ENCODE measurements at places on chromosomes 4 and X.

DNA sequence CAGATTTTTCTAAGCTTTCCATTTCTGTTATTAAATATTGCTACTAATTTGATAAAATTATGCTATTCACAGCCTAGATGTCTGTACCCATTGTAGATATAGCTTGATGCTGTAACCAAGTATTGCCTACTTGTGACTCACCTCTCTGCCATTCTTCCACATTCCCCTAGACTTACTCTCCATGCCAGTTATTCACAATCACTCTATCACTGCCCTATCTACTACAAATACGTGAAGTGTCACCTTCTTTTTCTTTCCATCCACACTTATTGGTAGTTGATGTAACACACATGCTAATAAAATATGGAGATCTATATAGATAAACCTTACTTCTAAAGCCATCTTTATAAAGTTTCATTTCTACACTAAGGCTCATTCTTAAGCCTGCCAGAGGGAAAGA lies 179.4 kb upstream of the PACRGL start:
- DNase-seq, result no peak

DNA sequence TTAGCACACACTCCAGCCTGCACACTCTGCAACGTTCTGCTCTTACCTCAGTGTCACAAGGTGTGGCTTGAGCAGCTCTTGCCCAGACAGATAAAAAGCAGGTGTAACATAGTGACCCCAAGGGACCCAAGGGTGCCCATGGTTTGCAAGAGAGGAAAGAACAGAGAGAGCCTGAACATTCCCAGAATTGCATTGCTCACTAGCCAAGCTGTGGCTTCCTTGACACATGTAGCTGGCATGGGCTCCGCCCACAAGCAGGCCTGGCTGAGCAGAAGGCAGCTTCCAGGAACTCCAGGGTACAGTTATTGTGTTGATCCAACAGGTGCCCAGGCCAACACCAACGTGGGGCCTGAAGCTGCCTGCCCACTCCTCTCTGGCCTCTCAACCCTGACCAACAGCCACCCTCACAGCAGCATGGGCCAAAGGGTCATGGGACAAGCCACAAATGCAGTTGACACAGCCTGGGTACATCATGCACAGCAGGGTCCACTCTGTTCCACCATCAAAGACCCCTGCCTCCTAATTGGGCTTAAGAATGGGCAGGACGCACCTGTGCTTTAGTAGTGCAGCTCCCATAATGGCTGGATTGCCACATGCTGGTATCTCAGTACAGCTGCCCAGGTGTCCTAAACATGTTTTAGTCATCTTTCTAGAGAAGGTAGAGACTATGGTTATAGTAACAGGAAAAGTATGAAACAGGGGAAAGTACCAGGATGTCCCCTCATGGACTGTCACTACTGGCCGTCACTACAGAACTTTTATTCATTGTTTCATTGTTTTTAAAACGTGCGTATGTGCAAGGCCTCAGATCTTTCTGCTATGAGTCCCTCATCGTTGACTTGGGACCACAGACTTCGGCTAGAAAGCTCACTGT lies 73.7 kb upstream of the ACSL1 start:
- no peak for DNase-seq

DNA sequence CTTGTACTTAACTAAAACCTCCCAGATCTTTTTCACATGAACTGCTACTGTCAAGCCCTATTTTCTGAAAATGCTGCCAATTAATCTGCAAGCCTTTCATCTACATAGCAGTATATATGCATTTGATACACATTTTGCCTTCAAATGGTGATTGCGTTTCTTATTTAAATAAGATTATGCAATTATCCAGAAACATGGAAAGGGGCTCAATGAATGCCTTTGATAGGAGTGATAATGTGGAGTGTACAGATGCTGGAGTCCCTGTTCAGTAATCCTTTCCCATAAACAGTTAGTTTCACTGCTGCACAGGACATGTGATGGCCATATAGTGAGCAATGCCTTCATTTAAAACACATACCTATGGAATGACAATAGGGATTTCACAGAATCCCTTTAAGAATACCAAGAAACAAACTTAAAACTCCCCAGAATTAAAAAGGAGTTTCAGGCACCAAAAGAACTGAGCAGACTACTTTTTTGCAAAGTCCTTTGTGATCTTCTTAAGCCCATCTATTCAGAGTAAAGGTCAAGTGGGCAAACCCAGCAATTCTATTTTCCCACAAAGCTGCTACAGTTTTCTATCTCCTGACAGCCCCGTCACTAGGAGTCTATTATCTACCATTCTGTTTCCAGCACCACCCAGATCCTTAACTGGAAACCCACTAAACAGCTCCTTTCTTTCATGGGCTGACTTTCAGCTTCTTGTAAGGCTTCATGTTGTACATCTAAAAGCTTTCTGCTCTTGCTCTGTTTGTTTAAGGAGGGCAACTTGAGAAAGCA lies 120.3 kb downstream of the UNC5C start:
- no peak for DNase-seq

DNA sequence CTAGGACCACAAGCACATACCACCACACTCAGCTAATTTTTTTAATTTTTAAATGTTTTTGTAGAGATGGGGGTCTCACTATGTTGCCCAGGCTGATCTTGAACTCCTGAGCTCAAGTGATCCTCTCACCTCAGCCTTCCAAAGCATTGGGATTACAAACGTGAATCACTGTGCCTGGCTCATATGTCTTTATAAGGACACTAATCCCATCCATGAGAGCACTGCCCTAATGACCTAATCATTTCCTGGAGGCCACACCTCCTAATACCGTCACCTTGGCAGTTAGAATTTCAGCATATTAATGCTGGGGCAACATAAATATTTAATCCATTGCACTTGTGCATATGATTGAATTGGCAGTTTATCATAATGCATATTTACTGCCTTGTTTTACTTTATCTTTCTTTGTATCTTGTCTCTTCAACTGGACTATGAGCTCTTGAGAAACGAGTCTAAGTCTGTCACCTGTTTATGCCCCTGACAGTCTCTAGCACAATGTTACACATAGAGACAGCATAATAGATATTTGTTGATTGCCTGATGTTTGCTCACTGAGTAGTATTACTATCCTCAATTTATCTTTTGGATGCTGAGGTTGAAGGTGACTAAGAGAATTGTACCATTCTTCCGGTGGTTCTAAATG lies 172.0 kb downstream of the AASDH start:
- no peak for DNase-seq

DNA sequence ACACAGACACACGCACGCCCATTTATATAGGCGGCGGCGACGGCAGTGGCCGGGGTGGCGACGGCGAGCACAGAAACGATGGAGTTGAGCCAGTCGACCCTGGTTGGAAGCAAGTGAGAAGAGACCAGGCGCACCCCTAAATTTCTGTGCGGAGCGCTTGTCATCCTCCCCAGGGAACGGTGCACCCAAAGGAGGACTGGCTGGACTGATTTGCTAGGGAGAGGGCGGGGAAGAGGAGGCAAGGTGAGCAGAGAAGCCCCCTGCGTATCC lies 302 bp downstream of the NHS start:
- no peak for DNase-seq

DNA sequence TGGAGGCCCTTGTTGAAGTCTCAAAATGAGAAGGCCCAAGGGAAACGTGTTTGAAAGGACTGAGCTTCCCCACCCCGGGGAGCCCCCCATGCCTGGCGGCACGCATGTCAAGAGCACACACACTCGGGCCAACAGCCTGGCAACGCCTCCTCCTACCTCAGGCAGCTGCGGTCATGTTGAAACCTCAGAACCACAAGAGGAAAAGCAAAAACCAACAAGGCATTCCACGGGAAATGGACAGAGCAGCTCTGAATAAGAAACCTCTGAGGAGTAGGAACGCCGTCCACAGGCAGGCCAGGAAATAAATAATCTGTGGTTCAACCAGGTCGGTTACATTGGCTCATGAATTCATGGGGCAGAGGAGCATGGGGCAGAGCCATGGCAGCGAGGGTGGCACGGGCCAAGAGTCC lies 95.7 kb upstream of the AFAP1 start:
- no peak for DNase-seq

- no peak for DNase-seq
Measured at GRCh38 chrX:69429339-69430015, 74.6 kb upstream of the NALF2 start.

- no peak for DNase-seq
Measured at GRCh38 chrX:129577473-129577872, 37.4 kb downstream of the OCRL start.

GRCh38 chrX:6052111-6052745 lies 176.4 kb downstream of the NLGN4X start:
- no peak for DNase-seq

DNA sequence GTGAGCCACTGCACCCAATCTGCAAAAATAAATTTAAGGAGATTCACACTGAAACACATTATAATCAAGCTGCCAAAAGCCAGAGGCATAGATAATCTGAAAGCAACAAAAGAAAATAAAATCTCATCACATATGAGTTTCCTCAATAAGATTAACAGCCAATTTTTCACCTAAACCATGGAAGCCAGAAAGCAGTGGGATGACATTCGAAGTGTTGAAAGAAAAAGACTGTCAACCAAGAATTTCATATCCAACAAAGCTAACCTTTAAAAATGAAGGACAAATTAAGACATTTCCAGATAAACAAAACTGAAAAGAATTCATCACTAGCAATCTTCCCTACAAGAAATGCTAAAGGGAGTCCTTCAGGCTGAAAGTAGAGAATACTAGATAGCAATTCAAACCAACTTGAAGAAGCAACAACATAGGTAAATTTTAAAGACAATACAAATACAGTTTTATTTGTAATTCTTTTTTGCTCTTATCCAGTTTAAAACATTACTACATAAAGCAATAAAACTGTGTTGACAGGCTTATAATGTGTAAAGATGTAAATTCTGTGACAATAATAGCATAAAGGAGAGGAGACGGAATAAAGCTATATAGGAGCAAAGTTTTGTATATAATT lies 23.1 kb upstream of the KLHL8 start:
- no peak for DNase-seq

DNA sequence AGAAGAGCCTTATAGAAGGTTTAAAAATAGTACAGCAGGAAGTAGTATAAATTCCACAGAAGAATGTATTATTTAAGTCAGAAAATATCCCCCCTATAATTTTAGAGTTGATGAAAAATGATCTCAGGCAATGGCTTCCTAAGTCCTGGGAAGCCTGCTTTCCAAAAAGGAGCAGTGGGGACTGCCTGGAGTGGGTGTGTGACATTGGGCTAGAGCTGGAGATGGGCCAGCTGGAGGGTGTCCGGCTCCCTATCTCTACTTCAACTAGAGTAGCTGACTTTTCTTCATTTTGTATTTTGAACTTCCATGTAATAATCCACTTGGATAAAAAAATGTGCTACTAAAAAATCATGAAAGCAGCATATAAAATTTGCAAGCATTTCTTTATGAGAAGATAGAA lies 253.9 kb downstream of the ANK2 start:
- no peak for DNase-seq

DNA sequence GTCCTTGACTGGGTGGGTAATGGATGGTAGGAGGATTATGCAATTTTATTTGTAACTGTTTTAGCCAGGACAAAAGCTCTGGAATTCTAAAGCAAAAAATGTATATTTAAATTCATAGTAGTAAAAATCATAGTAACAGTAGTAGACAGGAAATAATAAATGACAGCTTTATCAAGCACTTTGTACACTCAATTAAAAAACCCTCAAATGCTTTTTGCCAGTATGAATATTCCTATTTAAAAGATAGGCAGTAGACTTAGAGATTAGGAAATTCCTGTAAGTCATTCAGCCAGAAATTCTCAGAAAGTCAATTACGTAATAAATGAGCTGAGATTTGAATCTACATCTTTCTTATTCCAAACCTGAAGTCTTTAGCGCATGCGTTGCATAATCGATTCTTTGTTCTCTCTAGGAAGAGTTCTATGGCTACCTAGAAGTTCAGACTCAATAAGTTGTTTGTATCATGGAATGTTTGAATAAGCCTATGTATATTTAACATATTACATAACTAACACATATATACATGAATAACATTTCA lies 2.5 kb downstream of the AADAT start:
- no peak for DNase-seq

- no peak for DNase-seq
Measured at GRCh38 chrX:68681443-68681941, 34.0 kb downstream of the STARD8 start.

Measured in SIG-M5 (cell line).